ENCODE measurements at places on chromosomes 4 and X.

GRCh38 chrX:132216806-132217202, 2.4 kb downstream of the RAP2C start:
- DNase-seq: no peak

DNA sequence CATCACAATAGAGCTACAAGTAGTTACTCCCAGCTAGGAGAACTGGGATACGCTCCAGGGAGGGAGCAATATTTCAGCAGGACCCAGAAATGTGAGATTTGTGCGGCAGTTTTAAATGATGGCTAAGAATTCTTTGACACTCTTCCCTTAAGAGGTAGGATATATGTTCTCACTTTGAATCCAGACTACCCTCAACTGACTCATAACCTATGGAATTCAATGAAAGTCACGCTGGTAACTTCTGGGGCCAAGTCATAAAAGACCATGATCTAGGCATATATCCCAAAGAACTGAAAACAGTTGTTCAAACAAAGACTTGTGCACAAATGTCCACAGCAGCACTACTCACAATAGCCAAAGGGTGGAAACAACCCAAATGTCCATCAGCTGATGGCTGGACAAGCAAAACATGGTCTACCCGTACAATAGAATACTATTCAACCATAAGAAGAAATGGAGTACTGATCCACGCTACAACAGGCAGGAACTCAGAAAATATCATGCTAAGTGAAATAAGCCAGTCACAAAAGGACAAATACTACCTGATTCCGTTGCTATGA, 10.5 kb downstream of the CD99L2 start:
- DNase-seq: no peak

GRCh38 chr4:132992686-132993085, 156.4 kb upstream of the PCDH10 start:
- DNase-seq: no peak

DNA sequence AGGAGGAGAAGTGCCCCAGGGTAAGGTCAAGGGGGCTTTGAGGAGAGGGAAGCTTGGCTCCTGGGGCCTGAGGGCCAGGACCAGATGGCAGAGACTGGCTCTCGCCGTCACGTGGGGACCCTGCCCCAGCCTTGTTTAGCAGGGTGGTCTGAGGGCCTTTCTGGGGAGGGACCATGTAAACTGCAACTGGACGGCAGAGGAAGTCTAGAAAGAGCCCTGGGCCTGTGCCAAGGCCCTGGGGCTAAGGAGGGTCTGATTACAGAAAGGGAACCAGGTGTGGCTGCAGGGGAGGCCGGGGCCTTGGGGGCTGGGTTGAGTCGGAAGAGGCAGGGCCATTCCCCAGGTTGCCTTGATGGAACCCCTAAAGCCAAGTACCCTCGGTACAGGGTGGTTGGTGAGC, 1.8 kb upstream of the HGFAC start:
- DNase-seq: no peak

DNA sequence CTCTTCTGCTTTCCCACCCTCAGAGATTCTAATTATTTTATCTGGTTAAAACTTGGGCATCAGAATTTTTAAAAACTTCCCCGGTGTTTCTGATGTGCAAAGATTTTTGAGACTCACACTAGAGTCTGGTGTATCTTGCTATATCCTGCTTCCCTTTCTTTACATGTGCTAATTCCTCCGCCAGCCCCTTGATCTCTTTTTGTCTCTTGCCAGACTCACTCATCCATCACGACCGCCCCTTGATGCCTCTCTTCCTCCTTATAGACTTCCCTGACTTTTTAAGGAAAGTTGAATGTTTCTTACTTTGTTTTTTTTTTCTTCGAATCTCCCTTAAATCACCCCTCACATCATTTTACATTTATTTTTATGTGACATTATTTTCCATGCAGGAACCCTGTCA, 274.9 kb upstream of the PITX2 start:
- DNase-seq: no peak

GRCh38 chr4:152264106-152264505, 271.8 kb downstream of the FBXW7 start:
- DNase-seq: no peak

DNA sequence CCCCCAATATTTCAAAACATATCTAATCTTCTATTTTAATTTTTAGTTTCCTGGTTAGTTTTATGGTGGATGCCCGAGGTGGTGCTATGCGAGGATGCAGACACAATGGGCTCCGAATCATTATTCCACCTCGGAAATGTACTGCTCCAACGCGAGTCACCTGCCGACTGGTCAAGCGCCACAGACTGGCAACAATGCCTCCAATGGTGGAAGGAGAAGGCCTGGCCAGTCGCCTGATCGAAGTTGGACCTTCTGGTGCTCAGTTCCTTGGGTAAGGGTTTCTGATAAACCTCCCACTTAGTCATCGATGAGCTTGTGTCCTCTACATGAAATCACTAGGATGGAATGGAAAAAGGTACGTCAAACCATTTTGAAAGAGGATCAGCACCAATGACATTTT, 280.7 kb downstream of the ANK2 start:
- DNase-seq: no peak

GRCh38 chr4:86272669-86273068, 87.2 kb downstream of the MAPK10 start:
- no peak for DNase-seq

DNA sequence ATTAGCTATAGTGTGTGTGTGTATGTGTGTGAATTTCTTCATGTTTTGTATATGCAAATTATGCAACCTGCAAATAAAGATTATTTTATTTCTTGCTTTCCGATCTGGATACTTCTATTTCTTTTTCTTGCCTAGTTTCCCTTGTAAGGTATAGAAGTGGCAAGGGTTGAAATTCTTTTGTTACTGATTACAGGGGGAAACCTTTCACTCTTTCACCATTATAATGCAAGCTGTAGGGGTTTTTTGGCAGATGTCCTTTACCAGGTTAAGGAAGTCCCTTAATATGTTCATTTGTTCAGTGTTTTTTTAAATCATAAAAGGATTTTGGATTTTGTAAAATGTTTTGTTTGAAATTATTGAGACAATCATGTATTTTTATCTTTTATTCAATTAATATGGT, 44.3 kb upstream of the PDE5A start:
- DNase-seq: no peak

- DNase-seq: no peak
These were observed 15.2 kb upstream of the RUFY3 start for GRCh38 chr4:70706516-70706915.

GRCh38 chr4:73417973-73418372, 13.9 kb downstream of the ALB start:
- DNase-seq: no peak

DNA sequence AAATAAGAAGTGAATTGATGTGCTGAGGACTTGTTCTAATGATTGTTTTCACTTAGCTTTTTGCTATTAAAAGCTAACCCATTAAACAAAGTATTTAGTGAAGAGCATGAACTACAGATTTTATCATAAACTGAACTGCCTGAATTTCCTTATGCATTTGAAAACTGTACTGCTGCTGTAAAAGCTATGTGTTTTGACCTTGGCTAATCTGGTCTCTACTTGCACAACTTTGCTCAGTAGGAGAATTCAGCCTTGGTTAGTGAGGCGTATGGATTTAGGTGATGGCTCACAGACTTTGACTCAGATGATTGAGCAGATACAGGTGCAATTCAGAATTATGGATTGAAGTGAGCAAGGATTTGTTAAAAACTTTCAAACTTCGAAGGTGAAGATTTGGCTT, 38.7 kb upstream of the FAT1 start:
- no peak for DNase-seq

GRCh38 chr4:181525634-181526033, 717.6 kb upstream of the TENM3 start:
- no peak for DNase-seq

DNA sequence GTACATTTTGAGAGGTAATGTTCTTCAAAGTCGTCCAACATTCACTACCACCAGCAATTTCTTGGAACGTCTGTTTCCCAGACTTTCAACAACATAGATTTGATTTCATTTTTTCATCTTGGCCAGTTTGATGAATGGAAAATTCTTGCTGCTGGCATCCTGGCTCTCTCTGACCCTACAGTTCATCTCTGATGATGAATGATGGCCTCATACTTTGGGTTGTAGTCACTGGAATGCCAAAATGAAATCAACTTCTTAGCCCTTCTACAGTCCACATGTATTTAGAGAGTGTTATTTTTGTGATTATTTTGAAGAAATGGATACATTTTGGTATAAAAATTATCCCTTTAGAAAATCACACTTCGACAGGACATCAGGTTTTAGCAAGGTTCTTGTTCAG, 8.8 kb downstream of the CHST7 start:
- no peak for DNase-seq

- no peak for DNase-seq
These were observed 634.6 kb upstream of the FTHL17 start for GRCh38 chrX:31706466-31706865.

DNA sequence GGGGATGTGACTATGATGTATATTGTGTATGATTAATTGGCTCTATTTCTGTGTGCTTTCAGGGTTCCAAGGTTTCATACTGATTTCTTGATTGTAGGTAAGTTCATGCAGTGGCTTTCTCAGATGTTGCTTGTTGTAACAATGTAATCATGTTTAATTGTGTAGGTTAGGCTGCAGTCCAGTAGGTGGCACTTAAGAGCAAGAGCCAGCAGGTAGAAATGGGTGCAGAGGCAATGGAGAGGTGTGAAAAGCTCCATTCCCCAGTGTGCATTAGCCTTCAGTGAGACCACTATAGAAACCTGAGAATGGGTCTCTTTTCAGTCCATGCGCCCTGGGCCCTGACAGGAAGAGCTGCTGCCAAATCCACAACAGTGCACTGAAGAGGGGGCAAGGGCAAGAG, 28.2 kb downstream of the DCAF12L2 start:
- no peak for DNase-seq

DNA sequence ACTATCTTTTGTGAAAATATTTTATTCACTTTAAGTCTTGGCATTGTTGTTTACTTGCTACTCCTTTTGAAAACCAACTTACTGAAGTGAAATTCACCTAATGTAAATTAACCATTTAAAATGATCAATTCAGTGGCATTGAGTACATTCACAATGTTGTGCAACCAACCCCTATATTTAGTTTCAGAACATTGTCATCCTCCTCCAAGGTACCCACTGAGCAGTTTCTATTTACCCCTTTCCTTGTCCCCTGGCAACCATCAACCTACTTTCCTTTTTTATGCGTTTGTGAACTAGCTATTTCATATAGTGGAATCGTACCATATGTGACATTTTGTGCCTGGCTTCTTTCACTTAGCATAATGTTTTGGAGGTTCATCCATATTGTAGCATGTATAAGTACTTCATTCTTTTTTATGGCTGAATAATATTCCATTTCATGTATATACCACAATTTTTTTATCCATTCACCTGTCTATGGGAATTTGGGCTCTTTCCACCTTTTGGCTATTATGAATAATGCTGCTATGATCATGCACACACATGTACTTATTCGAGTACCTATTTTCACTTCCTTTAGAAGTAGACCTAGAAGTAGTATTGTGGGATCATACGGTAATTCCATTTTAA, 85.0 kb downstream of the WWC2 start:
- no peak for DNase-seq

DNA sequence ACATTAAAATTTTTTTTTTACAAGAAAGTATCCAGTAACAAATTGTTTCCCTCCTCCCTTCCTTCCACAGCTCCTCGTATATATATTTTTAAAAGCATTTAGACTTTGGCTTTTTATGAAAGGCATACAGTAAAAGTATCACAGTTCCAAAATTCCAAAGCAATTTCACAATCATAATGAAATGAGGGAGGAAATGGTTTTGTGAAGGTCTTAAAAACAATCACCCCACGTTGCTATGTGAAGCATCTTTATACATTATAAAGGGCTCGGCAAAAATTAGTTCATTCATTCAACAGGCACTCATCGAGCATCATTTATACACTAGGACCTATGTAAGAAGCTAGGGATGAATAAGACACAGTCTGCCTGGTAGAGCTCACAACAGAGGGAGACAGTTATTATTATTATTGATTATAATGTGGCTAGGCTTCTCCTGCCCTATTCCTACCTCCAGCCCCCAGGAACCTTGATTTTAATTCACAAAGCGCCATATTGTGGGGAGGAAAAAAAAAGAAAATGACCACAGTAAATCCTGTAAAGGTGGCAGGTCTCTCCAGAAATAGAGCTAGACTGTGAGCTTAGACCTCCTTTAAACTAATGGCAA, 239.9 kb downstream of the MAML3 start:
- DNase-seq: no peak

DNA sequence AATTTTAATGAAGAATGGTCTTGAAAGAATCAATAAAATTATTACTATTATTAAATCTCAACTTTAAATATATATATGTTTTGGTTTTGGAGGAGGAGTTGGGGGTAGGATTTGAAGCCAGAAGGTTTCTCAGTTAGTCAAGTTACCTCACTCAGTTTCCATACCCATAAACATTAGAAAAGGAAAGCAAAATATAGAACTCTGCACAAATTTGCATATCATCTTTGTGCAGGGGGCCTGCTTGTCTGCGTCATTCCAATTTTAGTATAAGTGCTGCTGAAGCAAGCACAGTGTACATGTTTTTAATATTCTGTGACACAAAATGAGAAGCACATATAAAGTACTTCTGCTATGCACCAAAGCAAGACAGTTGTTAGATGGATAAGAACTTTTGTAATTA, 47.5 kb upstream of the SCRG1 start:
- DNase-seq: no peak

GRCh38 chr4:53055716-53056403, 193.7 kb downstream of the RASL11B start:
- no peak for DNase-seq

DNA sequence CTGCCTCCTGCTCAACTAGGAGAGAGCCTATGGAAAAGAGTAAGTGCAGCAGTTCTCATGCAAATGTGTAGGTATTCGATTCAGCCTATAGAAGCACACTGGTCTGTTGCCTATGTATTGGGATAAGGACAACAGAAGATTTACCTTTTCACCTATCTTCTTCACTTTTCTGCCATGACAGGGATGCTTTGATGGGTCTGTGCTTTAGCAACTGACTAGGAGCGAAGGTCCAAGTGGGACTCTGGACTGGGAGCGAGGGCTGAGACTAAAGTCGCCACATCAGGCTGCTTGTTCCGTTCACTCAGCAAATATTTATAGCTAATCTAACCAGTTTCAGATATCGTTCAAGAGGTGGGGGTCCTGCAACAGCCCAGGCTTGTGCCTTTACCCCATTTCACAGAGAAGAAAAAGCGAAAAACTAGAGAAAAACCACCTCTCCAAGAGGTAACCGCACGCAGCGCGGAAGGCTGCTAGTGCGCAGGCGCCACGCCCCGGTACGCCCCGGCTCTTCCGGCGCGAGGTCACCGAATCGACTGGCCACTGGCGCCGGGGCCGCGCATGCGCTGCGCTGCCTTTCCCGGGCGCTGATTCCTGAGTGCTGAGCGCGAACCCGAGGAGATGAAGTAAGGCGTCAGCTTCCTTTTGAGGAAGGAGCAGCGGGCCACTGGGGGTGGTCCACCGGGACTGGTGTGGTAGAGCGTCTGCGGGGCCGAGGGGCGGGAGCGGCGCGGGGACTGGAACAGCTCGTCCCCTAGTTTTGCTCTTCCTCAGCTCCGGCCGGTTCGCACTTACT, at the start of gene RBMX2:
Gene RBMX2 (plus strand): TSS at position 573 of the 793 bp plus-strand sequence. CDS start 46 bp downstream, at position 619.
- DNase-seq: peak; percentile 55

GRCh38 chr4:156103311-156103710, 149.6 kb upstream of the CTSO start:
- DNase-seq: no peak

GRCh38 chr4:123856689-123857545, 460.3 kb downstream of the SPRY1 start:
- DNase-seq: no peak
